Left lung (tissue), 14 donors: ENCODE measurements at places on chromosomes 4 and X. TPM values are rescaled to one million over a fixed set of nuclear protein-coding genes. Genes with fewer than 3 reads are reported as not detected.

DNA sequence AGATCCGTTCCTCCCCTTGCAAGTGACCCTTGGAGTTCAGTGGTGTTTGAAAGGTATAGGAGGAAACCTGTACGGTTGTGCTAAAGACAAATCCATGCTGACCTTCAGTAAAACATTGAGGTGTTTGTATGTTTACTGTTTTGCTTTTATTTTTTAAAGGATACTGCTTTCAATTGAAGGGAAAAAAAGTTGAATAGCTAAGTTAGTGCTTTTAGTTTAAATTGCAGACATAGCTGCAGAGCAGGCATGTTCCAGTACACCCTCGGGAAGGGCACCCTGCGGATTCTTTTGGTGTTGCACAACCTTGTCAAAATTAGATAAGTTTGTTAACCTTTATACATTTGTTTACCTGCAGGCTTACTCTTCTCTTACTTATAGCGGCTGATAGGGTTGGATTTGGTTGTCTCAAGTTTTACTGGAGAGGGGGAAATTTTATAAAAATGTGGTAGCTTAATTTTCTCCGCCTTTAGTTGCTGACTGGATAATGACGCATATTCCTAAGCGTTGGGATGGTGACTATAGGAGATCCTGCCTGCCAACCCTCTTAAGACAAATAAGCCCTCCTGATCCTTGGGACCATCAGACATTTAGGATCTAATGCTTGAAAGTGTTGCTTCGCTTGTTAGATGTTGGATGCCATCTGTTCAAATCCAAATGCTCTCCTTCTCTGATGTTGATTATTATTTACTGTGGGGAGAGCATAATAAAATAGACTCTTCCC, 2.0 kb downstream of the RAPGEF2 start:
- DNase-seq, result no peak

The GTPBP6 gene
- 31.1 TPM for polyA plus RNA-seq

The S100G gene
- not detected for polyA plus RNA-seq

GRCh38 chrX:114580336-114580735, 3.5 kb upstream of the HTR2C start:
- DNase-seq, result no peak

- no peak for DNase-seq
These were observed 1017.5 kb upstream of the TENM3 start for GRCh38 chr4:181225616-181226261.

DNA sequence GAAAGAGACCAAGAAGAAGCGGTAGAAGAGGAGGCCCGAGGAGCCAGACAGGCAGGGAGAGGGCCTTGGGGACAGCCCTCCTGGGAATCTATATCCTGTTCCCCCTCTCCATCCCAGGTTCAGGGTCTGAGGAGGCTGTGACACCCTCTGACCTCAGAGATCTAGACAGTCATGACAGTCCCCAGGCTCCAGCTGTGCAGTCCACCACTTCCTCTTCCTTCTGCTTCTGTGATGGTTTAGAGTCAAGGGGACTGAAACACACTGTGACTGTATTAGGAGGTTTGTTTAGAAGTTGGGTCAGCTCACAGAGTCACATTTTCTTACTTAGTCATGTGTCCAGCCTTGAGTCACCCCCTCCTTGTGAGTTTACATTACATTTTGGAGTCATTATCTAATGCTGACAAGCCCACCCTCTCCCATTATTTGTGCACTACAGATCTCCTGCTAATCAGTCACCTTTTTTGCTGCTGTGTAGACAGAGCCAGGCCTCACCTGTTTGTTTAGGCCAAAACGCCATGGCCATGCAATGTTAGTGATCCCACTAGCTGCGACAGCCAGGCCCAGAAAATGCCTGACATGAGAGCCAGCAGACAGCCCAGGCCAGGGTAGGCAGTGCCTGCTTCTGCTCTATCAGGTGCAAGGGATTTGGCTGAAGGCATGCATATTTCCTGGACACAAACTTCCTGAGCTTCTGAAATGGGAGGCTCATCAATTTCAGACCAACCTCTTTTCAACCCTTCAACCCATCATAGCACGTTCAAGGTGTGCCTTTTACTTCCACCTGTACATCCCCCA, 26.0 kb downstream of the MANBA start:
- no peak for DNase-seq

DNA sequence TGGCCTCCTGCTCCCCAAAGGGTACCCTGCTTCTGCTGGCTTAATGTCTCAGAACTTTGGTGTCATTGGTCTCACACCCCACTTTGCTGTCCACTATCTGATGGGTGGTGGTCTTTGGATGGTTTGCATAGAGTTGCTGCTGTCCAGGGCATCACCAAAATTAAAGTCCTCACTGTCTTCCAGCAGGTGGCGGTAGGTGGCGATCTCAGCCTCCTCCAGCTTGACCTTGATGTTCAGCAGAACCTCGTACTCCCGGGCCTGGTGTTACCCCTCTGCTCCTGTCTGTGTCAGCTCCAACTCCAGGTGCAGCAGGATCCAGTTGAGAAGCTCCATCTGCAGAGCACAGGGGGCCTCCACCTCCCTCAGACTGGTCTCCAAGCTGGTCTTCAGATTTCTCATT, 1169.5 kb upstream of the PABPC4L start:
- DNase-seq, result no peak

DNA sequence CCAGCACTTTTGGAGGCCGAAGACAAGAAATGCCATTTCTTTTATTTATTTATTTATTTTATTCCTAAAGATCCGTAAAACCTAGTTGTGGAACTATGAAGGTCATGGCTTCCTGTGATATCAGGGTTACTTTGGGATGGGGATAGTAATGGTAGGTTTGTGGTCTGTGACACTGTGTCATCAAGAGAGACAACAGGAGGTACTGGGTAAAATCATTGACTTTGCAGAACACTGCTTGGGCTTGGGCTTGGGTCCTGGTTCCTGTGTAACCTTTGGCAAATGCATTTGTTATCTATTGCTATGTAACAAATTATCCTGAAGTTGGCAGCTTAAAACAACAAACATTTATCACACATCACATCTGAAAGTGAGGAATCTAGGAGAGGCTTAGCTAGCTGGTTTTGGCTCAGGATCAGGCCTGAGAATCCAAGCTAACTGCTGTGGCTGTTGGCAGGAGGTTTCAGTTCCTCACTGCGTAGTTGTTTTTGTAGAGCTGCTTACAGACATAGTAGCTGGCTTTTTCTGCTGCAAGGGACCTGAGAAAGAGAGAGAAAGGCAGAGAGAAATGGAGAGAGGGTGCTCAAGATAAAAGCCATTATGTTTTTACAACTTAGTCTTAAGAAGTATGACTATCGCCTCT, 576.4 kb upstream of the SLIT2 start:
- no peak for DNase-seq

GRCh38 chrX:123155327-123155726, 28.8 kb upstream of the GRIA3 start:
- no peak for DNase-seq

DNA sequence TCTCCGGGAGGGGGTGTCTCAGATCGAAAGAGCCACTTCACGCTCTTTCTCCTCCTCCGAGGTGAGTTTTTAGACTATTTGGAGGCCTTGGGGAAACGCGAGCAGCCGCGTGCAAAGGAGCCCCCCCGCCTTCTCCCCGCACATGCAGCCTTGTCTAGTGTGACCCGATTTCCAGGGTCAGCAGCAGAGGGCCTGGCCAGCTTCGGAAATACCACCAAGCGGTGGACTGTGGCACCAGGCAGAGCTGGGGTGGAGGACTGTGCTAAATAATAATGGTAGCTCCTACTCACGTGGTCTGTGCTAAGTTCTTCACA, 79.3 kb upstream of the BCOR start:
- DNase-seq, result no peak

GRCh38 chr4:149975172-149975571, 103.1 kb upstream of the DCLK2 start:
- DNase-seq, result no peak

DNA sequence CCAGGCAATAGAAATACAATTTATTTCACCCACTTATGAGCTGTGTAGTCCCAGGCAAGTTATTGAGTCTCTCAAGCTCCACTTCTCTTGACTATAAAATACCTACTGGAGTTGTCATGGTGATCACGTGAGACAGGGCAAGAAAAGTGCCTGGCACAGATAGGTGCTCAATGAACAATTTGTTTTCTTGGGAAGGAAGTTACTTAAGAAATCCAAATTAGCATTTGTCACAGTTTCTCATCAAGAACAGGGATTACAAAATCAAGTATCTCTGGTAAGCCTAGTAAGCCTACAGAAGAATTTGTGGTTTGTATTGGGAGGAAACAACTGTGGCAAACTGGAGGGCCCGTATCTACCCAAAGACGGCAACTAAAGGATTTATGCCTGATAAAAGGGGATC, 37.5 kb upstream of the RASGEF1B start:
- no peak for DNase-seq

GRCh38 chr4:79964400-79965211, 108.4 kb downstream of the ANTXR2 start:
- peak; percentile 28 for DNase-seq

- DNase-seq, result no peak
These were observed 155.5 kb upstream of the MXRA5 start for GRCh38 chrX:3501833-3502535.

DNA sequence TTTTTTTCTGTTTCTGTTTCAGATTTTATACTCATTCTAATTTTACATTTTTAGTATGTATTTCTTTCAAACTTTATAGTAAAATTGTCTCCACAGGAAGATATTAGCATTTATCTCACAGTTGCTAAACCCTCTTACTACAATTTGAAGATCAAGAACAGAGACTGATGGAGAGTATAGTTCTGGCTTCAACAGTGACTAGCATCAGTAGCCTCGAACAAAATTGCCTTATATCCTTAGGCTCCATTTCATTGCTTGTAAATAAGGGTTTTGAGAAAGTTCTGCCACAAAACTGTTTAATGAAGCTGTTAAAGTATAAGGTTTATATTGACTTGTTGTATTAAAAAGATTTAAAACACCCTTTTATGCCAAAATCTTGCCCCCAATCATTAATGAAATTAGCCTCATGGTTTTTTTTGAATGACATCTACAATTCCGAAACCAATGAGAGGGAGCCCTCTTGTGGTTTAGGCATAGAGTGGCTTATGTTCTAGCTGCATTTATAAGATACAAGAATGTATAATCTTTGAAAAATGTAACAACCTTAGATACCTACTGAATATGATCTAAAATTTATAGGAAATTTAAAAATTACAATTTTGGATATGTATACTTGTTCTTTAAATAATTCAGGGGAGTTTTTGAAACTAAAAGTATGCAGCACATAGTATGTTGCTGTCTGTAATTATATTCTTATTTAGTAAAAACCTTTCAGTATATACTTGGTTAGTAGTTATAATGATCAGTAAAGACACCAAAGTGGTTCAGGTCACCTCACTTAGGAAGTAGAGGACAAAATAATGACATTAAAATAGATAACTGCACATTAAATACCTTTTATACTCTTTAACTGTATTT, 109.8 kb upstream of the HPGD start:
- DNase-seq, result peak; percentile 20

The NXF2 gene
- polyA plus RNA-seq, result 0.18 TPM

DNA sequence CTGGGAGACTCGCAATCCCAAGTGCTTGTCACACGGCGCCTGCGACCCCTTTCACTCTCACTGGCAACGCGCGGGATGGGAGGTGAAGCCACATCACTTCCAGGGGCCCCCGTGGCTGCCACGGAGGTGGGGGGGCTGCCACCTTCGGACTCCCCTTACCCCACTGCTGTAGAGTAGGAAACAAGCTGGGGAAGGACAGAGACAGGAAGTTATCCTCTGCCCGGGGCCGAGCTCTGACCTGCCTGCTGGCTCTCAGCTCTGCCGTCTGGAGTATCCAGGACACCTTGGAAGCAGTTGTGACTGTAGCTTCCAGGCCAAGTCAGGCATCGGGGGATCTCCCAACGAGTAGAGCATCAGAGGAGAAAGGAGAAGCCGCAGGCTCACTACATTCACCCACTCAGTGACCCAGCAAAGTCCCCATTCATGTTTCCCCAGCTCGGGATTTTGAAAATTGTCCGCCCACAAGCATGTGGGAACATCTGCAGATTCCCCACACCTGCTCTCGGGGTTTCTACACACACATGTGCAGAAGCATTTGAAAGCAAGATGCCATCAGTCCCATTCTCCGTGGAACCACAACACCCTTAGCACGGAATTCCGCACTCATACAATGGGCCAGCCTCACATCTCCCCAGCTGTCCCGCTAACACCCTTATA, 10.8 kb downstream of the PDZD4 start:
- no peak for DNase-seq

The ARR3 gene
- 2.1 TPM for polyA plus RNA-seq

- DNase-seq, result no peak
These were observed 43.6 kb downstream of the RAPGEF2 start for GRCh38 chr4:159146488-159146887.

GRCh38 chr4:4386296-4386735, 586 bp upstream of the NSG1 start:
- DNase-seq, result no peak

GRCh38 chr4:40066651-40067050, 10.0 kb downstream of the N4BP2 start:
- DNase-seq, result no peak

The SHISA3 gene
- polyA plus RNA-seq, result 41.0 TPM

The PLA2G12A gene
- 32.3 TPM for polyA plus RNA-seq

The CSAG3 gene
- polyA plus RNA-seq, result not detected

DNA sequence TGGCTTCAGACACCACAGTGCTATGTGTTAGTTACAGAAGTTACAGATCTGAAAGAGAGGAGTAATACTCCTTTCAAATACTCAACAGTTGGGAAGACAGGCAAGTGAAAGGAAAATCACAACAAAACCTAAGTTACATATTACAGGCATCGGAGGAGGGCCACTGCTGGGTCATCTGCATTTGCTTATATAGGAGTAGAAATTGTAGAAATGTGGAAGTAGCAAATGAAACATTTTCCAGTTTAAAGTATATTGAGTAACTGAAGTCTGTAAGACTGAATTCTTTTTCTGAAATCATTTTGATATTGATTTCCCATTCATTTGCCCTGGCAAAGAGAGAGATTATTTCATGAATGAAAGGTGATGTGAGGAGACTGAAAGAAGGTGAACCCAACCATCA, 201.7 kb downstream of the SPRY1 start:
- no peak for DNase-seq

DNA sequence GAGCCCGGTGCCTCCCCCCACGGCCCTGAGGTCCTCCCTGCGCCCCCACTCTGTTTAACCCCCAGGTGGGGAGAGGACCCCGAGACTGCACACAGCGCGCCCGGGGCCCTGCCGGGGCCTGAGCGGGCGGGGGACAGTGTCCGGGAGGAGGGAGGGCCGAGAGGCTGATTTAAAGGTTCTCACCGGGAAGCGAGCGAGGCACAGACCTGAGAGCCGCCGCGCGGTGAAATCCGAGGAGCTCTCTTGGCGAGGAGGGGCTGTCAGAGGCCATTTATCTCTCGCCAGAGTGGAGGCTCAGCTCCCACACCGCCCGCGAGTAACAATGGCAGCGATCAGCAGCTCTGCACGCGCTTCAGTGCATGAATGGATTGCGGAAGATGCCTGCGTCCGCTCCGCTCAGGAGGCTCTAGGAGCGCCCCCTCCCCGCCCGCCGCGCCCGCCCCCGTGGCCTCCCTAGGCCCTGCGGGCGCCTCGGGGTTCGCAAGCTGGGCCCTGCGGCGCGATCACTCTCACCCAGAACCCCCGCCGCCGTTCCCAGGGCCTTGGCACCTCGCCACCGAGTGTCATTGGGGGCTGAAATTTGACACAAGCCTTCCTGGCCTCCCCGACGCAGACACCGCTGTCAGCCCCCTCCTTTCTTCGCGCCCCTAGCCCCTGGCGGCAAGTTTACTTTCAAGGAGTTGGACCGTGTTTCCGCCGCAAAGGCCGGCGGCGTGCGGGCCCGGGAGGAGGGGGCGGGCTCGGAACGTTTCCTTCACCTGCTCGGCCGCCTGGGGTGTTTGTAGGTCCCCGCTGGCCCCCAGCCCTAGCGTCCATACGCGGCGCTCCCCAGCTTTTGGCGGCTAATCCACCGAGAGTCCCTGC, 48.7 kb upstream of the BCOR start:
- peak; percentile 71 for DNase-seq

The ATOH1 gene
- polyA plus RNA-seq, result not detected

The F9 gene
- polyA plus RNA-seq, result not detected

The GSPT2 gene
- polyA plus RNA-seq, result 14.3 TPM

The TMSB15B gene
- 25.5 TPM for polyA plus RNA-seq

The ANOS1 gene
- polyA plus RNA-seq, result 46.9 TPM
